ENCODE measurements at places on chromosomes 16 and 17.

- DNase-seq = no peak
Observed at GRCh38 chr17:80421381-80422090, 6.6 kb downstream of the ENDOV start.

DNA sequence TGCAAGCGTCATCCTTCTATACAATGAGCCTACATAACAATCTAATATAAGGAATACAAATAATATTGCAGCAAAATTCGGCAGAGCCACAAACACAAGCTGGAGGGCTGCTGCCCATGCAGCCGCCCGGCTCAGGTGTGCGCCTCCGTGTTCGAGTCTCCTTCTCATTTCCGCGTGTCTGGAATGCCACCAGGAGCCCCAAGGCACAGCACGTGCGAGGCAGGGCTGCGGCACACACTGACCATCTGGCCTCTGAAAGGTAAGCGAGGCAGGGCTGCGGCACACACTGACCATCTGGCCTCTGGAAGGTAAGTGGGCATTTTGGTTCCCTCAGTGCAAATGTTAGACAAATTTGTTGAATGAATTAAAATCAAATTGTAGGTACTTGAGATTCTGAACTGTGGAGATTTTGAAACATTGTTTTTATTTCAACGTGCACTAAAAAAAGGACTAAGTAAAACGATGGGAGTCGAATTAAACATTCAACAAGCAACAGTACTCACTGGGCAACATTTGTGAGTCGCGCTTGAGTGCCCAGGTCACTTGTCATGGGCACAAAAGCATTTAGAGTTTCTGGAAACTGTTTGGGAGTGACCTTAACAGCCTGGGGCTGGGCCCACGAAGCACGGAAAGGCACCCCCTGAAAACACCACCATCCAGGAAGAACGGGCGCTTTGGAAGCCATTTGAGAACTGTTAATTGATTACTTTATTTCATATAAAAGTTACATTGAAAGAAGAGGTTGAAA lies 37.4 kb downstream of the ZDHHC7 start:
- DNase-seq = no peak

DNA sequence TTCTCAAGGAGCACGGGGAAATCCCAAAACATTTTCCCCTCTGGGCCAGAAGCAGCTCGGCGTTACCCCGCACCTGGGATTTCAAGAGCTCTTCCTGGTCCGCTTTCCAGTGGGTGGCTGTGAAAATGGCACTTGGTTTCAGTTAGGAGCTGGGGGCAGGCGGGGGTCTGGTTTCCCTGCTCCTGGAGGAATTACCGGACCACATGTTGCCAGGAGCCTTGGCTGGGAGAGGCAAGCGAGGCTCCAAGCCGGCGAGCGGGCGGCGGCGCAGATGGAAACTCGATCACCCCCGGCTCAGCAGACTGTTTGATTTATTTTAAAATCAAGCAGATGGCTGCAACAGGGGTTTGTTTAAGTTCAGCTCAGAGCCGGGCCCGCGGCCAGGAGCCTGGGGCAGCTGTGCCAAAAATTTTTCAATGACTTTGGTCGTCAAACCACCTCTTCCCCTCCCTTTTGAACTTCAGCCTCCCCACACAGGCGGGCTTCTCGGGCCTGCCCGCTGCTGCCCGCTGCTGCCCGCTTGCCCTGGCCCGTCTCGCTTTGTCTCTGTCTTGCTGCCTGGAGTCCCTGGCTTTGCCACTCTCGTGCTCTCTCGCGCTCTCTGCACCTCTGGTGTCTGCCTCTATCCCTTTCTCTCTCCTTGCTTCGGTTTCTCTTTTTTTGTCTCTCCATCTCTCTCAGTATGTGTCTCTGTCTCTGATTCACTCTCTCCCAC lies 108.0 kb upstream of the CIBAR2 start:
- DNase-seq = no peak

DNA sequence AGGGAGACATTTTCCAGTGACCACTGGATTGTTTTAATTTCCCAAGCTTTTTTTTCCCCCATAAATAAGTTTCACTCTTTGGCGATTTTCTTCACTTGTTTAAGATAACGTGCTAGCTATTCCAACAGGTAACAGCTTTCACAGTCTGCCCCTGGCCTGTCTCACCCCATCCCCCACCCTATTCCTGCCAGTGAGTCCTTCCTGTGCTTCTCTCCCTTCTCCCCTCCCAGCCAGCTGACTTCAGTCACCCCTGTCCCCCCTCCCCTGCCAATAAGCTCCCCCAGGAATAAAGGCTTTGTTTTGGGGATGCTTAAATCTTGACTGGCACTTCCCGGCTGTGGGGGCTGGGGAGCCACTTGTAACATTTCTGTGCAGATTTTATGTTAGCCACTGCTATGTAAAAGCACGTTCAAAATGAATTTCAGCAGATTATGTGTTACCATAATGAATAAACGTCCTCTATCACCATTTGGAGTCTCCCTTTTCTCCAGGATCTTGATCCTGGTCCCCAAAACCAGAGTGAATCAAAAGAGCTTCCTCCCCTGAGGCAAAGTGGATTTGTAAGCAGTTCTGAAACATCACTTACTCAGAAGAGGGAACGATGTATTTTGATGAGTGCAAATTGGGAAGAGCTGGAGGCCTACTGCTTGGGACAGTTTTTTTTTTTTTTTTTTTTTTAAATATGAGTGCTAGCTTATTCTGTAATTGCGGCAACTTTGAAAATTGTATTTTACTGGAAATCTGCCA lies 58.2 kb downstream of the IGF2BP1 start:
- DNase-seq = no peak
